ENCODE measurements at places on chromosomes 7 and 10.

- no peak for DNase-seq
Observed at GRCh38 chr10:130453036-130453720, 317.0 kb downstream of the GLRX3 start.

DNA sequence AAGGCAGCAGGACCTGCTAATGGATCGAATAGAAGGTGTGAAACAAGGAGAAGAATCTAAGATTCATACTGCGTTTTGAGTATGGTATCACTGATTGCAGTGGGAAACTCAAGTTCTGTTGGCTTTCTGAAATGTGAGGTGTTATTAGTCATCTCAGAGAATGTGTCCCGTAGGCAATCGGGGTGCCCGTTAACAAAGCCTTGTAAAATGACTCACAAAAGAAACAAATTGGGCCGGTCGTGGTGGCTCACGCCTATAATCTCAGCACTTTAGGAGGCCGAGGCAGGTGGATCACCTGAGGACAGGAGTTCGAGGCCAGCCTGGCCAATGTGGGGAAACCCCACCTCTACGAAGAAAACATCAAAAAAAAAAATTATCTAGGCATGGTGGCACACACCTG lies 118.2 kb upstream of the C7orf33 start:
- no peak for DNase-seq

DNA sequence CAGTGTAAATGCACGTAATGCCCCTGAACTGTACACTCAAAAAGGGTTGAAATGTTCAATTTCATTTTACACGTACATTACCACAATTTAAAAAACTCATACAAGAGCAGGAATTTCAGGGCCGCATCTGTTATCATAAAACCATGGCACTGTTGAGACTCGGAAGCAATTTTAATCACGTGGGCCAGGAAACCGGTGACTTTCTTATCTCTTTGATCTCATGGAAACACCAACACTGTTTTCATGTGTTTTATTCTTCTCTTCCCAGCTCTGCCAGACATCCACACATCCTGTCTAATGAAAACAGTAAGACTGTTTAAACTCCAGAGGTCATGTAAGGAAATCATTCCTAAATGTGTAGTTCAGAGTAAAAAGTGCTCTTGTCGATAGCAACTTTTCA lies 35.9 kb downstream of the PTPRE start:
- no peak for DNase-seq

GRCh38 chr10:119370972-119371703 lies 163.8 kb downstream of the GRK5 start:
- DNase-seq = peak; percentile 97

GRCh38 chr7:20435305-20435704 lies 104.6 kb downstream of the ITGB8 start:
- DNase-seq = peak; percentile 8

- peak; percentile 63 for DNase-seq
Observed at GRCh38 chr10:15515202-15515601, 144.1 kb upstream of the FAM171A1 start.

GRCh38 chr10:130869179-130869841 lies 442.2 kb downstream of the TCERG1L start:
- no peak for DNase-seq

Measured in fibroblast of skin of scalp (primary cell).